NCI-H2227 treated with DMSO at 0.1 percent for 48 hours (cell line): ENCODE measurements at places on chromosomes 5 and 9.

DNA sequence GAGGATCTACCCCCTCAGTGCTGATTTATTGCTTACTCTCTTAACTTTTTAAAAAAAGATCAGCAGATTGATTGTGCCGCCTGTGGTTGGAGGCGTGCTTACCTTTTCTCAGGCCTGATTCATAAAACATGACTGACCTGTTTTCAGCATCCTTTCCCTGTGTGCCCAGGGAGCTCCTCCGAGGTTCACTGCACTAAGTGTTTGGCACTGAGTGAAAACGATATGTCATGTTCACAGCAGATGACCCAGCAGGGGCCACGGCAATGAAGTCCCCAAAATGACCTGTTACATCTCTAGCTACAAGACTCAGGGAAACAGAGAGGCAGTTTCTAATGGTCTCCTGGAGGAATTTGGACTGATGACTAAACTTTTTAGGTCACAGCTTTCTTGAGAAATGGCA, 69.9 kb downstream of the INSYN2B start:
- peak; percentile 59 for DNase-seq

DNA sequence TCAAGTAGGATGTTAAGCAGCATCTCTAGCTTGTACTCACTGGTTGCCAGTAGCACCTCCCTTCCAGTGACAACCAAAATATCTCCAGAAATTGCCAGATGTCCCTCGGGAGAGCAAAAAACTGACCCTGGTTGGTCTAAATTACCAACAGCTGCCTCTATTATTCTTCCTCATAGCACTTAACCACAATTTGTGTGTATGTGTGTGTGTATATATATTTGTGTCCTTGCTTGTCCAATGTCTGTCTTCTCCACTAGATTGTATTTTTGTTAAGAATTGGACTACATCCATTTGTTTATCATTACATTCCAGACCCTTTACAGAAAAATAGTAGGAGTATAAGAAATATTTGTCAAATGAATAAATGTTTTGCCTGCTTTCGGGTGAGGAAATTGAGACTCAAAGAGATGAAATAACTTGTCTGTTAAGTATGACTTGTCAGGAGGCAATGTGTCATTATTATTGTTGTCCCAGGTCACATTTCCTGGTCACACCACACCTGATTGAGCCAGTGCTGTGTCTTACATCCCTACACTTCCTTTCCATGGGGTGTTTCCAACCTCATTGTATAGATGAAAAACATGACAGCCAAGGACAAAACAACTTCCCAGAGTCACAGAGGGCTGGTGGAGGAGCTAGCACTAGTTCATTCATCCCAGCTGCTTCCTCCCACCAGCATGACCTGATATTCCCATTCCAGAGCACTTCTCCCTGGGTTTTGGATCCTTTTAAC, 11.4 kb upstream of the GRPEL2 start:
- DNase-seq: no peak

DNA sequence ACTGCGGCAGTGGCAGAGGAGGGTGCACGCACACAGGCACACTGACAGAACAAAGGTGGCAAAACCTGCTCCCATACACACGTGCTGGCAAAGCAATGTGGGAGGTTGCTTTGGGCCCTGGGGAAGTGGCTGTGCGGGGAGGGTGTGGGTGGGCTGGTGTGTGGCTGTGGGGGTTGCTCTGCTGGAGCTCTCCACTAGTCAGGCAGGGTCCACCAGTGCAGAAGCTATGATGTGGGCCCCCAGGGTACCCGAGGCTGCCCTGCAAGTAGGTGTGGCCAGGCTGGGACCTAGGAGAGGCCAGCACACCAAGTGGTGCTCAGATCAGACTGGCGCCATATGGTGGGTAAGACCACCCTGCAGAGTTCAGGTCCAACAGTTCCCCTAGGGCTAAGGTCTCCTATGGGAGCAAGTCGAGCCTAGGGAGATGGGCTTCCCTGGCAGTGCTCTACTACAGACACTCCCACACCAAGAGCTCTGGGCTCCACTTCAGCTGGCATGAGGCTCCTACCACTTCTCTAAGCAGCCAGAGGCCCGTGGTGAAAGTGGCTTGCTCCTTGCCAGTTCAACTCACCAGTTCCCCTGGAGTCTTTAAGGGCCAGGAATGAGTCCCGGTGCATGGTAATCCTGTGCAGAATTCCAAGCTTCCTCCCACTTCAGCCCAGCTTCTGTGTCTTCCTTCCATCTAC, 46.2 kb upstream of the IFNE start:
- DNase-seq: no peak

DNA sequence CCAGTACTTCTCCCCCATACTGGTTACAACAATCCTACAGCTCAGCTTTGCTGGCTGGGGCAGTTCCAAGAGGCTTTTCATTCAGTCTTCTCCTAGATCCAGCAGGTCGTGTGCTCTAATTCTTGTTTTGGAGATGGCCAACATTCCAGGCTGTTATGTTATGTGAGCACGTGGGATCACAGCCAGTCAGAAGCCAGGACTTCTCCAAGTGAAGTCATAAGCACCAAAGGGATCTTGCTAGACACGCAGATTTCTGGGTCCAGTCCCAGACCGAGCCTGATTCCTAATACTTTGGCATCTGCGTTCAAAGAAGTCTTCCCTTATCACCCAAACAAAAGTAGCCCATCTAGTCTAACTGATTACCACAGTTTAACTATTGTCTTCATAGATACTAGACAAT, 1.4 kb upstream of the LARP1 start:
- DNase-seq: no peak

DNA sequence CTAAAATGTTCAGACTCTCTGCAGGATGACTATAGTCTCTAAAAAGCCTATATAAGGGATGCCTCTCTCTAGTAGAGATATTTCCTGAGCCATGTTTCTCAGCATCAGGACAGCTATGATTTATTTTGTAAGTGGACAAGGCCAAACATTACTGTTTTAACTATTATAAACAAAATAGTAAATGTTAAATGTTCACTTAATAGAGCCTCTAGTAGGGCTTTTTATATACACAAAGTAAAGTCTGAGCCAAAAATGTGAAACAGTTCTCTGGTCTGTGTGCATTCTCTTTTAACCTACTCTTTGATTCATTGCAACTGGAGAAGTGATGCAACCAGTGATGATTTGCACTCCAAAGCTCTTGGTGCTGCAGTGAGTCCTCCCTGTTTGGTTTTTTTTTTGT, 220.5 kb downstream of the GDNF start:
- no peak for DNase-seq

DNA sequence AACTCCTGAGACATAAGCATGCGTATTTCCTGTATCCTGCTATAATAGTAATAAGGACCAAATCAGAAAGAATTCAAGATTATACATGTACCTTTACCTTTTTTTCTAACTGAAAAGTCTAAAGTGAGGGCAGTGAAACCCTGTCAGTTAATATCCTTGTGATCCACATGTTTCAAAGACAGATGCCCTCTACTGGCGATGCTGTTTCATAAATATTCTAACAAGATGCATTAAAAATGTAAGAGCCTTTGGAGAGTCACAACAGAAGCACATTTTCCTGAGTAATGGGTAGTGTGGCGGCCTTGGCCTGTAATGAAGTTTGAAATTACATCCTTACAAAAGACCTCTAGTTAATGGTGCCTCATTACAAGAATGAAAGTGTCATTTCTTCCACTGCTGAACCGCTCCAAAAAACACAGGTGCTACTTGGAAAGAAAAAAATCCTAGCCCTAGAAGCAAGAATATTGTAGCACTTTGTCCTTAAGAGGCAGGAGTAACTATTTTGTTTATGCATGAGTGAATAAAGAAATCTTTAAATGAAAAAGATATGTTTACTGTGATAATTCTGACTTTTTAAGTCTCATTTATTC, 232.6 kb downstream of the EPB41L4A start:
- DNase-seq: peak; percentile 8

- DNase-seq: peak; percentile 45
Measured at GRCh38 chr9:97803167-97804058, 49.6 kb upstream of the FOXE1 start.

- DNase-seq: no peak
Measured at GRCh38 chr9:133419005-133419404, 1.2 kb upstream of the REXO4 start.

DNA sequence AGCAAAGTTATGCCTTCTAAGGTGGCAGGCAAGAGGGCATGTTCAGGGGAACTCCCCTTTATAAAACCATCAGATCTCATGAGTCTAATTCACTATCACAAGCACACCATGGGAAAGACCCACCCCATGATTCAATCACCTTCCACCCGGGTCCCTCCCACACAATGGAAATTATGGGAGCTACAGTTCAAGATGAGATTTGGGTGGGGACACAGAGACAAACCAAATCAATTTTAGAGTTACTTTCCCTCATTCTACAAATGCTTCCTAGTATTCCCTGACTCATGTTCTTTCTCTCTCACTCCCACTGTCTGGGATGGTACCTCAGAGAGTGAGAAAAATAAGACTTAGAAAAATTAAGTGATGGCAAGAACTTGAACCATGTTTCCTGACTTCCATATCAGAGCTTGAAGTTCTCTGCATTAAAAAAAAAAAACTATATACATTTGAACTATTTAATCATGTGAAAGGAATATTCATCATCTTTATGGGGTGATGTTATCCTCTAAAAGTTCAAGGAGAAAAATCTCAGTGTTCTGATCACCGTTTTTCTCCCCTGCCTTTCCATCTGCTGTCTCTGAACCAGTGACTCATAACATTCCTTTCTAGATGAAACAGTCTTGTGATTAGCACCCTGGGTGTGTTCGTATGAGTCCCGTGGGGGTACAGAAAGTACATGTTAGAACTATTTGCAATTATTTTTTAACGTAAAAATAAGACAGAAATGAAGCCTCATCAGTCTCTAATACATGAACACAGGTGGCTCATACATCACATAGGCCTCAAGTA, 282.9 kb downstream of the SLF1 start:
- DNase-seq: no peak

DNA sequence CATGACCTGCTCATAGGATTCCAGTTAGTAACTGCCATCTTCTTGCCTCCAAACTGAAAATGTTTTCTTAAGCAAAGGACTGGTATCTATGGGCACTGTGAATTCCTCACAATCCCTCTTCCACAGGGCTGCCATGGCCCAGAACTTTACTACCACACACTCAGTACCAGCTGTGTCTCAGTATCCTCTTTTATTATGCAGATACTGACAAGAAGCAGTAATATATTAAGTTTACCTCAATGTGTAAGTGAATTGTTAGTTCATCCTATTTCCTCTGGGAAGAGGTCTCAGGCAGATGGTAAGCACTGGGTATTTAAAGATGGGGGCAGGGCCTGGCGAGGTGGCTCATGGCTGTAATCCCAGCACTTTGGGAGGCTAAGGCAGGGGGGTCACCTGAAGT, 320.8 kb upstream of the RFX3 start:
- DNase-seq: no peak

- no peak for DNase-seq
Measured at GRCh38 chr5:110478895-110479294, 247.6 kb downstream of the TMEM232 start.
